HAP-1 (cell line): ENCODE measurements at places on chromosomes 5 and 9.

DNA sequence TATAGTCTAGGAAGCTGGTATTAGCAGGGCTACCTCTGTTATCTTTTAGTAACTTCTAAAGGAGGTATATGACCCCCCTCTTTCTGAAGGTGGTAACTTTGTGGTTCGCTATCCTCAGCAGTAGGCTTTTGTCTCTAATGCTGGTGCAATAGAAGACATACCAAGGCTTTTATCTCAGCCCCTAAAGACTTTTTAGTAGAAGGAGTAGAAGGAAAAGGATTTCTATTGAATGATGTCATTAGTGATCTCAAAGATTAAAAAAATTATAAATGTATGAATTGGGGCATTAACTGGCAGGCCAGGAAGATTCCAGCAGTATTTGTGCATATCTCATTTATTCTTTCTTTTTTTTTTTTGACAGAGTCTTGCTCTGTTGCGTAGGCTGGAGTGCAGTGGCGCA is 78.2 kb downstream of the RAI14 start:
- no peak for DNase-seq

DNA sequence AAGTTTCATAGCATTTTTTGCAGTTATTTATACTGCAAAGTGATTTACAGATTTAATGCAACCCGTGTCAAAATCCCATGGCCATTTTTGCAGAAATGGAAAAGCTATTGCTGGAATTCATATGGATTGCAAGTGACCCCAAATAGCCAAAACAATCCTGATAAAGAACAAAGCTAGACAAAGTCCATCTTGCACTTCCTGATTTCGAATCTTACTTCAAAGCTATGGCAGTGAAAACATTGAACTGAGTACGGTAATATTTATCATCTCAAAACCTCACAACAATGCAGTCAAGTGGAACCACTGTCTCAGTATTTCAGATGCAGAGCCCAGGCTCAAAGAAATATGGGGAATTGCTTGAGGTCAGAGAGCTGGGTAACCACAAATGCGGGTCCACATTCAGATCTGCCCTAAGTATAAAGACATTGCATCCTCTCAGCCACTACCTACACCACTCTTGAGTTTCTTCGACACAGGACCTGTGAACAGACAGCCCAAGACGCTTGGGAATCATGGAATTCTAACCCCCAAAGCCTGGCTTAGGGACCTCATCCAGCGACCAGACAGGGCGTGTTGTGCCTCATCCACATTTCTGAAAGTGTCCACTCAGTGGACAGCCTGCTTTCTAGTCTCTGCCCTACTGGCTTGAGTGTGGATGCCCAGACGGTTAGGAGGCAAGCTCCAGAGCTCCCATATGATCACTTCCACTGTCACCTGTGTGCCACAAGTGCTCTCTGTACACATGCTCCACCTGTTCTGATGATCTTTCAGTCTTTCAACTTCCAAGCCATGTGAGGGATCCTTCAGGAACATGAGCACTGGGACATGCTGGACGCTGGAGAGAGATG is 39.3 kb upstream of the KCNIP1 start:
- DNase-seq, result no peak

DNA sequence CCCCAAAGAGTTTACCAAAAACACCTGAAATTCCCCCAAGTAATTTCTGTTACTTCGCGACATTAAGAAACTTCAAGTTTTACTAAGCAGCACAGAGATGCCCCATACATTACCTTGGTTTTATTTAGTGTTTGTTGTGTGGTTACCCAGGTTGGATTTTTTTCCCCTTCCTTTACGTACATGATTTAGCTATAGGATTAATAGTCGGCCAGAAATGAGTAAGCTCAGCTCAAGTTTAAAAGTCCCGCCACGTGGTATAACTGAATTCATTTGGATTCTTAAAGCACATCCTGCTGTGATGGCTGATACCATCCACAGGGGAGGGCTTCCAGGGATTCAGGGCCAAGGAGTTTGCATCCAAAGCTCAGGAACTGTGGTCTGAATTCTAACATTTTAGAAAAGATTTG is 75.9 kb downstream of the DAP start:
- no peak for DNase-seq

GRCh38 chr9:108469654-108470053 is 386.1 kb downstream of the ACTL7B start:
- no peak for DNase-seq

DNA sequence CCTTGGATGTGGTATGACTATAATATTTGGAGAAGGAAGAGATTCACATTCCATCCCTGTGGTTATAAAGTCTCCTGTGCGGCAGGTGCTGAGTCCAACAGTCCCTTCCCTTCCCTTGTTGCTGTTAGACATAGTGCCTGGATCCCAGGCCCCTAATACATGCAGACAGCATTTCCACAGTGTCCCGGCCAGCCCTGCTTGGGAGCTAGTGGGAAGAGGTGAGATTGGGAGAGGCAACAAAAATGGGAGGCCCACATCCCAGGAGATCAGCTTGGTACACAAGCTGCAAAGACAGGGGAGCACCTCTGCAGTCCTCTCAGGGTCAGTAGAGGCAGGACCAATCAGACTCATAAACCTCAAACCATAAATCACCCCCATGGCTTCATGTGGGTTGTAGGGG is 3.3 kb upstream of the NEURL1B start:
- no peak for DNase-seq

DNA sequence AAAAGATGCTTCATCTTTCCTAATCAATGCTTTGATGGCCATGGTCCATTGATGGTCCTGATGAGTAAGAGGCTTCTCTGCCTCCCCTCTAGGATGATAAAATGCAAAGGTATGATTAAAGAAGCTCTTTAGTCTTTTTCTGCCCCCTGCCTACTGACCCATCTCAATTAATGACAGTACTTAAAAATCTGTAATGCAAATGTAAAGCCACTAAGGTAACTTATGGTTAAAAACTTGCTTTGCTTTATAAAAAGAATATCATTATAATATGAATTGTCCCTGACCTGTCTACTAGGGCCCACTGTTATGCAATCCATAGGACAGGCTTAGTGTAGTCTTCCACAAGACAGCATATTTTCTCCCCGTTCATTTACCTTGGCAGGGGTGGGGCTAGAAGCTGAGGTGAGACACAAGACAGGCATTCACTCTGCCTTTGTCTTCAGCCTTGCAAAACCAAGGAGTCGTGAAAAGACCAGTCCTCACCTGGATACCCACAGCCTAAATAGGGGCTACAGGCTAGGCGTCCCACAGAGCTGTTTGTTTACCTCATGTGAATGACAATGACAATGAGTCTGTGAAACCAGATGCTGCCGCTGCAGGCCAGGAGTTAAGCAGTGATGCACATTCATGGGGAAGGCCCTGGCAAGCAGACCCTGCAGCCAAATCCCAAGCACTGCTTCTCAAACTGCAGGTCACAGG is 60.4 kb downstream of the BNC2 start:
- peak; percentile 37 for DNase-seq

DNA sequence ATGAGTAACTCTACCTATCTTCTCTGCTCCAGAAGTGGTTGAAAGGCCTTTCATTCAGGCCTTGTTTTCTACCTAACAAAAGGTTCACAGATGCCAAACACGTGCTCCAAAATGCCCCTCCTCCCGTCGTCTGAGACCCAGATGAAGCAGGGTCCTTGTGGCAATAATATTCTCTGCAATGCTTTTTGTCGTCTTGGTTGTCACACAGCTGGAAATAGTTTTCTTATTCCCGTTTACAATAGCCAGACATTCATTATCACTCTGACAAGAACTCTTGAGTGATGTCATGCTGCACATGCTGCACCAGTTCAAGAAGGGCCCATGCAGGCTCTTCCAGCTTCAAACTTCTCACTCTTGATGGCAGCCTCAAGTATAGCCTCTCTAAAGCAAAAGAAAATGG is 7.8 kb downstream of the LPAR1 start:
- no peak for DNase-seq

GRCh38 chr5:78613756-78614155 is 34.8 kb downstream of the LHFPL2 start:
- no peak for DNase-seq

- no peak for DNase-seq
These were observed 15.8 kb downstream of the CLPTM1L start for GRCh38 chr5:1329111-1329579.

- DNase-seq, result no peak
These were observed 91.6 kb downstream of the ZSWIM6 start for GRCh38 chr5:61423487-61424145.

- DNase-seq, result no peak
These were observed 26.0 kb upstream of the EPB41L4B start for GRCh38 chr9:109346904-109347303.

DNA sequence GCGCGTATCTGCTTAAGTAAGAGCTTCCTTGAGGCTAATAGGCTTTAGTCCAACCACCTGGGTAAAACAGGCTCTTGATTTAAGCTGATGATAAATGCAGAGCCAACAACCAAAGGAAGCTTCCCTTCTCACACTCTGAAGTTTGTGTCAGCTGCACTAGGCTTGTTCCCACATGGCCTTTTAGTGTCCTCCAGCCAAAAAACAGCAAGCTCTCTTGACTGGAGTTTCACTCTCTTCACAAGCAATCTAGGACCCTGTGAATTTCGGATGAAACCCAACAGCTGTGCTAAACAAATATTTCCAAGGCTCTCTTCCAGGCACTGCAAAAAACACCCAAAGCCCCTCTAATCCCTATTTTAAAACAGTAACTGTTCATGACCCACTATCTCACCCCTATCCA is 63.9 kb downstream of the SAXO1 start:
- no peak for DNase-seq

GRCh38 chr5:134097211-134097749 is 17.2 kb upstream of the TCF7 start:
- DNase-seq, result no peak

DNA sequence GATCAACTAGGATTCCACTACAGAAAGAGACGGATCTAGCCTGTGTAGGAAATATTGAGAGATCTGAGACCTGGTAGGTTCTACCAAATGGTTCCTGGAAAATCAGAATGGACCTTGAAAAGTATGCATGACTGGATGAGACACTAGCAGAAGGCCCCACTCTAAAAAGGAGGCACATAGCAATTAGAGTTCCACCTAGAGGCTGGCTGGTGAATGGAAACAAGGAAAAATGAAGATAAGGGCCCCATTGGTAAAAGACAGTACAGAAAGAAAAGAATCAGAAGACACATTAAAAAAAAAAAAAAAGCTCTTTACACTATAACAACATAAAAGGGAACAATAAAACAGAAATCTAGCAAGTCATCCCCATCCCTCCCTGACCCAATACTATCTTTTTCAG is 518.5 kb downstream of the NR2F1-AS1 start:
- DNase-seq, result peak; percentile 27

GRCh38 chr5:111502956-111503355 is 9.4 kb downstream of the STARD4 start:
- DNase-seq, result no peak

- no peak for DNase-seq
These were observed 76.1 kb upstream of the CXCL14 start for GRCh38 chr5:135654761-135655467.

- no peak for DNase-seq
These were observed 295.4 kb upstream of the RIOK2 start for GRCh38 chr5:97478483-97478882.
